GM23248 (cell line): ENCODE measurements at places on chromosomes 4 and X. TPM values are rescaled to one million over a fixed set of nuclear protein-coding genes. Genes with fewer than 3 reads are reported as not detected.

GRCh38 chr4:70583952-70584834 lies 7.9 kb upstream of the AMBN start:
- H3K36me3 ChIP-seq, result no peaks in the 10 kb centered on the region
- no peaks in the 10 kb centered on the region for H3K27me3 ChIP-seq
- DNase-seq, result no peak
- no peak overlapping the region for H3K4me3 ChIP-seq

DNA sequence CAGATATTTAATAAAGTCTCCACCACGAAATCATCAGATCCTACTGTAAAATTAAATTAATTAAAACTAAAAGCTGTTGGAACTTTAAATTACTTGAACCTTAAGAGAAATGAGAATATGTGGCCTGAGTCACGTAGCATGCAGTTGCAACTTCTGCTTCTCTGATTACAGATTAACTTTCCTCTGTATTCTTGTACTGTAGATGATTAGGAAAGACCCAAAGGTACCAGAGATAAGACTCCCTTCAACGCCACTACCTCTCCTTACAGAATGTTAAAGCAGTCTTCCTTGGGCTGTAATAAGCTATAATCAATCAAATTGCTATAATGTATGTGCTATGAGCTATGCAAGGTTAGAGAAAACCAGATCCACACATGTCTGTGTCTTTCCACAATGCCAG lies 47.9 kb downstream of the FAM13A start:
- no peak for DNase-seq
- no peak overlapping the region for H3K27ac ChIP-seq
- H3K4me3 ChIP-seq, result no peak overlapping the region
- H3K36me3 ChIP-seq, result no peaks in the 10 kb centered on the region
- H3K4me1 ChIP-seq, result peaks cover 8% of the 10 kb centered on the region; the same call in 1 of the 2 replicates

- no peaks in the 10 kb centered on the region for H3K36me3 ChIP-seq
- no peak overlapping the region for H3K27ac ChIP-seq
- DNase-seq, result no peak
- no peaks in the 10 kb centered on the region for H3K4me1 ChIP-seq
- H3K4me3 ChIP-seq, result no peak overlapping the region
Observed at GRCh38 chr4:180727478-180727877, 1515.7 kb upstream of the TENM3 start.

DNA sequence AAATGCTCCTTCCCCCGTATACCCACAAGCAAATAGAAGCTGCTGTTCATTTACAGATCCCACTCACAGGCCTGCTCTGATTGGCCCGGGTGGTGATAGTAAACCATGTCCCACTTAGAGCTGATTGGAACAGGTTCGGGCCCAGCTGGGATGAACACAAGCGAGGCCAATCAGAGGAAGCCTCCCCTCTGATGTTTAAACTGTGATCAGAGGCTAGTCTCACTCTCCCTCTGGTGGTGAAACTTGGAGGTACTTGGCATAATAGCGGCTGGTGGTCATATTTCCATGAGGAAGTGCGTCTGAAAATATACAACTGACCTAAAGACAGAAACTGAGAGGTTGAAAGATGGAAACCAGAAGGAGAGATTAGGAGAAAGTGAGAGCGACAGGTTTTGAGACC lies 51.5 kb upstream of the TRPC3 start:
- no peak overlapping the region for H3K4me3 ChIP-seq
- H3K27me3 ChIP-seq, result peaks cover 3% of the 10 kb centered on the region; the same call in 1 of the 2 replicates
- no peak overlapping the region for H3K27ac ChIP-seq
- DNase-seq, result peak; percentile 12
- H3K36me3 ChIP-seq, result no peaks in the 10 kb centered on the region

DNA sequence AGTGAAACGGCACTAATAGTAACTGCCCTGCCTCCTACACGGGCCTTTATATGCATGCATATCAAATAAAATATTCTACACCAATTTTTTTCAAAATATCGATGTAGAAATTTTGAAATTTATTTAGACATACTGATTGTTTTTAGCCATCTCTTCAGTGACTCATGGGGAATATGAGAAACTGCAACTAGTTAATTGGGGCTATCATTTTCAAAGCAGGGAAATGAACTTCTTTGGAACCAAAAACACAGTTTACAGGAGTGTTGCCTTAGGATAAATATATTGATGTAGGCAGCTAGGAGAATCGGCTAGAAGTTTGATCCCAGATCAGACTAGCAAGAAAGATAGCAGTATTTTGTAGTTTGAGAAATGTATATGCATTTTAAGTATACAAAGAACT lies 1010.8 kb upstream of the AGA start:
- H3K36me3 ChIP-seq, result no peaks in the 10 kb centered on the region

DNA sequence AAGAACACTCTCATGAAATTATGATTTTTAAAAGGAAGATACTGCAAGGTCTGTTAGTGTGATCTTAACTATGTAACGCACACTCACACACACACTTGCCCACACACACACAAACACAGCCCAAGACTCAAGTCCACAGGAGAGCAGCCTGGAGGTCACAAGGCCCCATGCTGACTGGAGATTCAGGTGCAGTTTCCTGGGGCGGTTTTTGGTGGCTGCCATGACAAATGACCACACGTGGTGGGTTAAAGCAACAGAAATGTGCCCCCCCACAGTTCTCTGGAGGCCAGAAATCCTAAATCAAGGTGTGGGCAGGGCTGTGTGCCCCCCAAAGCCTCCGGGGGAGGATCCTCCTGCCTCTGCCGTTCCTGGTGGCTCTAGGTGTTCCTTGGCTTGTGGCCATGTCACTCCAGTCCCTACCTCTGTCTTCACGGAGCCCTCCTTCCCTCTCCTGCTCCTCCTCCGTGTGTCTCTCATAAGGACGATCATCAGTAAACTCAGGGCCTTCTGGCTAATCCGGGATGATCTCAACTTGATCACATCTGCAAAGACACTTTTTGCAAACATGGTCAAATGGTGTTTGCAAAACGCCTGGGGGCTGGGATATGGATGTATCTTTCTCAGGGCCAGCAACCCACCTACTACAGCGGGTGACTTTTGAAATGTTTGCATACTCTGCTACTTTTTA lies 9.7 kb upstream of the HTRA3 start:
- no peaks in the 10 kb centered on the region for H3K27me3 ChIP-seq
- H3K4me3 ChIP-seq, result no peak overlapping the region
- H3K27ac ChIP-seq, result no peak overlapping the region
- H3K4me1 ChIP-seq, result peaks cover 6% of the 10 kb centered on the region
- DNase-seq, result no peak
- no peaks in the 10 kb centered on the region for H3K36me3 ChIP-seq

GRCh38 chr4:189087971-189088370 lies 852.7 kb upstream of the FRG1 start:
- H3K4me3 ChIP-seq, result no peak overlapping the region
- no peaks in the 10 kb centered on the region for H3K27me3 ChIP-seq
- no peak overlapping the region for H3K27ac ChIP-seq
- H3K36me3 ChIP-seq, result no peaks in the 10 kb centered on the region
- DNase-seq, result no peak
- no peaks in the 10 kb centered on the region for H3K4me1 ChIP-seq

DNA sequence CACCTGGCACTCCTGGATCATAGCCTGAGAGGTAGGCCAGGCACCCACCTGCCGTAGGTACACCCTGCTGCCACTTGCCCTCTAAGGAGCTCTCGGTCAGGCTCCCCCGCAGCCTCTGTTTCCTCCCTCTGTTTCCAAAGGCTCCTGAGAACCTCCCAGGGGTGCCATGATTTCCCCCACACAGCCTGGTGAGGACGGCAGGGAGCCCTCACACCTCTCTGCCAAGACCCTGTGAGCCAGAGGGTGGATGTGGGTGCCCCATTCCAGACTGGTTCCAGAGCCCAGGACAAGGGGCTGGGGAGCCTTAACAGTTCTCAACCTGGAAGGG lies 1.6 kb upstream of the ABLIM2 start:
- peaks cover 19% of the 10 kb centered on the region for H3K27me3 ChIP-seq
- DNase-seq, result no peak
- H3K27ac ChIP-seq, result no peak overlapping the region
- no peak overlapping the region for H3K4me3 ChIP-seq

- no peaks in the 10 kb centered on the region for H3K36me3 ChIP-seq
- H3K27me3 ChIP-seq, result no peaks in the 10 kb centered on the region
- no peak overlapping the region for H3K4me3 ChIP-seq
- H3K4me1 ChIP-seq, result peaks cover 27% of the 10 kb centered on the region
Observed at GRCh38 chr4:141896687-141897086, 260.3 kb downstream of the IL15 start.

DNA sequence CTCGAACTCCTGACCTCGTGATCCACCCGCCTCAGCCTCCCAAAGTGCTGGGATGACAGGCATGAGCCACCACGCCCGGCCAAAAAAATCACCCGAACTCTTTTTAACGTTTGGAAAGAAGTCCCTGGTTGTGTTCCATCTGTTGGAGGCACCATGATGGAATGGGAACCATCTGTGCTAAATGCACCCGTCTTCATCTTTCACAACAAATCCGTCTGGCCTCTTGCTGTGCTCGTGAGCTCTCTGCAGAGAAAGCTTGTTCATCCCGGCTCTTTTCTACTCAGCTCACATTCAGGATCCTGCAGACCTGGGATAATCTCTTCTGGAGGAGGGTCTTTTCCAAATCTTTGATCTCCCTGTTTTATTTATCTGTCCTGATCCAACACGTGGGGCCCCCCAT lies 188.8 kb downstream of the CRLF2 start:
- no peak for DNase-seq
- no peaks in the 10 kb centered on the region for H3K36me3 ChIP-seq
- no peaks in the 10 kb centered on the region for H3K4me1 ChIP-seq
- H3K27me3 ChIP-seq, result no peaks in the 10 kb centered on the region

GRCh38 chrX:139890991-139891700 lies 41.7 kb downstream of the ATP11C start:
- peak overlapping the region; percentile 46 for H3K4me3 ChIP-seq
- H3K27me3 ChIP-seq, result no peaks in the 10 kb centered on the region
- H3K36me3 ChIP-seq, result no peaks in the 10 kb centered on the region
- H3K27ac ChIP-seq, result peak overlapping the region; percentile 34

- peak; percentile 56 for DNase-seq
- no peak overlapping the region for H3K4me3 ChIP-seq
- peaks cover 18% of the 10 kb centered on the region for H3K4me1 ChIP-seq
- no peaks in the 10 kb centered on the region for H3K27me3 ChIP-seq
- H3K27ac ChIP-seq, result no peak overlapping the region
Observed at GRCh38 chr4:106034220-106034619, 138.9 kb downstream of the NPNT start.

DNA sequence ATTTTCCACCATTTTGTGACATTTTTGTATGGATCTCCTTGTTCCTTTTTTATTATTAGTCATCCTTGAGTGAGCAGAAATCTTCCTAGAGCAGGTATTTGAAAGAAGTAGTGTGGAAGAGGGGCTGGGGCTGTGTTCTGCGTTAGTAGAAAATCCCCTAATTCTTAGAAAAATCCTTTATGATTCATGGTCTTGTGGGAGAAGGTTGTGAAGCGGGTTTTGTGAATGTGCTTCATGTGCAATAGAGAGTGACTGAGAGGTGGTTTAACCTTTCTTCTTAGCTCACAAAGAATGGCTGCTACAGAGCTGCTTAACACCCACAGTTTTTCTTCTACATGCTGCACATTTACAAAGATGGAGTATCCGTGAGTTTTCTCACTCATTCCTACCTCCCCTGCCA lies 220.5 kb downstream of the IDS start:
- H3K36me3 ChIP-seq, result no peaks in the 10 kb centered on the region
- no peak overlapping the region for H3K4me3 ChIP-seq
- H3K27me3 ChIP-seq, result no peaks in the 10 kb centered on the region
- no peaks in the 10 kb centered on the region for H3K4me1 ChIP-seq
- no peak overlapping the region for H3K27ac ChIP-seq

DNA sequence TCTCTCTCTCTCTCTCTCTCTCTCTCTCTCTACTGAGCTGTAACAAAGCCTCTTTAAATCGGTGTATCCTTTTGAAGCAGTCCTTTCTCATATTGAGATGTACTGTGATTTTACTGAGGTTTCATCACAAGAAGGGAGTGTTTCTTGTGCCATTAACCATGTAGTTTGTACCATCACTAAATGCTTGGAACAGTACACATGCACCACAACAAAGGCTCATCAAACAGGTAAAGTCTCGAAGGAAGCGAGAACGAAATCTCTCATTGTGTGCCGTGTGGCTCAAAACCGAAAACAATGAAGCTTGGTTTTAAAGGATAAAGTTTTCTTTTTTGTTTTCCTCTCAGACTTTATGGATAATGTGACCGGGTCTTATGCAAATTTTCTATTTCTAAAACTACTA lies 37.2 kb downstream of the HPF1 start:
- DNase-seq, result no peak
- H3K27ac ChIP-seq, result no peak overlapping the region
- no peak overlapping the region for H3K4me3 ChIP-seq
- H3K4me1 ChIP-seq, result peaks cover 18% of the 10 kb centered on the region

DNA sequence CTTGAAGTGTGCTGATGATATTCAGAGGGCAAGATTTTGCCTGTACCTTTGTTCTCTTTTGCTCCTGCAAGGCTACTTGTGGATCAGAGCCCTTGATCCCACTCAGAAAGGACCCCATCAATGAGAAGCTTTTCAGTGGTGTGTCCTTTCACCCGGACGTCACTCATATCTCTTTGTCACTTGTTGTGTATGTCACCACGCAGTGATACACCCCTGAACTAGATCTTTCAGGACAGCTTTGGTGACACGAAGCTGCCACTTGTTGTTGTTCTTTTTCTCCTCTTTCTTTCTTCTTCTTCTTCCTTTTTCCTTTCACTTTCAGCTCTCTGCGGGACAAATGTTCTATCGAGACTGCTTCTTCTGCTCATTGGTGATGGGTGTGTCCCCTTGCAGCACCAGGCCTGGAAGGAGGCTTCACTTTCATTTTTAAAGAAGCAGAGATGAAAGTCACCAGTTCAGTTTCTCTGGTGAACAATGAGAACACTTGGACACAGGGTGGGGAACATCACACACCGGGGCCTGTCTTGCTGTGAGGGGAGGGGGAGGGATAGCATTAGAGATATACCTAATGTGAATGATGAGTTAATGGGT lies 83.6 kb downstream of the NBDY start:
- peaks cover 16% of the 10 kb centered on the region for H3K4me1 ChIP-seq
- peak overlapping the region; percentile 93 for H3K27ac ChIP-seq

- no peak for DNase-seq
- no peaks in the 10 kb centered on the region for H3K4me1 ChIP-seq
- no peaks in the 10 kb centered on the region for H3K36me3 ChIP-seq
- H3K27ac ChIP-seq, result no peak overlapping the region
- H3K4me3 ChIP-seq, result no peak overlapping the region
Observed at GRCh38 chr4:52552778-52553177, 106.3 kb downstream of the USP46 start.

DNA sequence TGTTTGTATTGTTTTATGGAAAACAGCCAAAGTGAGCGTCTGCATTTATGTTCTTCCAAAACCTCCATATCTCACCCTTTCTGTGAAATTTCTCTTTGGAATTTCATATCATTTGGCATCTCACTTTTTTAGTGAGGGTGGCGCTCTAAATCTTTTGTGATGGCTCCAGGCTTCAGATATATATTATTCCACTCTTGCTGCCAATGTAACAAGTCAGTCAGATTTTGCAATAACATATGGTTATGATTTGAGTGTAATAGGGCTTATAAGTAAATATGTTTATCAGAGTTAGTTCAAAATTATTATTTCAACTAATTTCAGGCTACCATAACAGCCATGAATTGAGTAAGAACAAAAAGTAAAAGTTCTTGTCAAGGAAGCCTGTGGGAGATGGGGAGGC lies 314.7 kb downstream of the PDGFC start:
- peak; percentile 7 for DNase-seq
- H3K27me3 ChIP-seq, result no peaks in the 10 kb centered on the region
- no peak overlapping the region for H3K4me3 ChIP-seq
- H3K36me3 ChIP-seq, result no peaks in the 10 kb centered on the region

Gene PLXNB3
- total RNA-seq, result 12.5 and 13.5 TPM in 2 replicates

Gene CLDN2
- total RNA-seq, result not detected in 2 replicates

Gene GNRHR
- not detected in 2 replicates for total RNA-seq

Gene AFM
- not detected in 2 replicates for total RNA-seq

Gene OPHN1
- 4.5 and 5.3 TPM in 2 replicates for total RNA-seq

Gene CYBB
- total RNA-seq, result not detected in 2 replicates

Gene INTU
- 4.4 and 5.2 TPM in 2 replicates for total RNA-seq
